ENCODE measurements at places on chromosomes 7 and 10.
A peak's percentile ranks its signal among the peaks of the same experiment; 100 is the strongest.

- peak; percentile 85 for DNase-seq
Observed at GRCh38 chr7:135745703-135746312, 2.8 kb downstream of the FAM180A start.

- DNase-seq = no peak
Observed at GRCh38 chr10:21747809-21748208, 213.8 kb downstream of the MLLT10 start.

DNA sequence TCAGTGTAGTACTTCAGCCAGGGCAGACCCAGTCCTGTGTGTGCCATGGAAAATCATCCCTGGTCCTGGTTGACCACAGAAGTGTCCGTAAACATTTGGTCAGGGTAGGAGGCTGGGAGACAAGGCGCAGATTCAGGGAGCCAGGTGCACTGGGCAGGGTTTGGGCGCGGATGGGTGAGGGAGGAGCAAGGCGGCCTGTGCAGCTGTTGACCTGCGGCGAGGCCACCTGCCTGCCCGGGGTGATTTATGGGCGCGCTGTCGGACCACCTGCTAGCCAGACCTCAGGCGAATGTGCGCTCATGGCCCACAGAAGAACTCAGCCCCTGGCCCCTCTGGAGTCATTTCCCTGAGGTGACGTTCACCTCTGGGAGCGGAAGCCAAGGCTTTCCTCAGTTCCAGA, 6.6 kb downstream of the SFRP5 start:
- no peak for DNase-seq

GRCh38 chr7:111955616-111956015, 250.6 kb downstream of the DOCK4 start:
- DNase-seq = no peak

DNA sequence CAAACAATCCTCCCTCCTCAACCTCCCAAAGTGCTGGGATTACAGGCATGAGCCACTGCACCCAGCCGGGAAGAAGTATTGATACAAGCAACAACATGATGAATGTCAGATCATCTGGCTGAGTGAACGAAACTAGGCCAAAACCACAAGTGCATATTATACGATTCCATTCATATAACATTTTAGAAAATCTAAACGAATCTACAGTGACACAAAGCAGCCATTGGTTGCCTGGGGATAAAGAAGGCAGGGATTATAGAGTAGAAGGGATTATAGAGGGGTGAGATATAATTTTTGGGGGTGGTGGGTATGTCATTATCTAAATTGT, 11.5 kb upstream of the RHBDD2 start:
- DNase-seq = no peak

- peak; percentile 90 for DNase-seq
Observed at GRCh38 chr10:103145860-103146466, 47.1 kb downstream of the NT5C2 start.

DNA sequence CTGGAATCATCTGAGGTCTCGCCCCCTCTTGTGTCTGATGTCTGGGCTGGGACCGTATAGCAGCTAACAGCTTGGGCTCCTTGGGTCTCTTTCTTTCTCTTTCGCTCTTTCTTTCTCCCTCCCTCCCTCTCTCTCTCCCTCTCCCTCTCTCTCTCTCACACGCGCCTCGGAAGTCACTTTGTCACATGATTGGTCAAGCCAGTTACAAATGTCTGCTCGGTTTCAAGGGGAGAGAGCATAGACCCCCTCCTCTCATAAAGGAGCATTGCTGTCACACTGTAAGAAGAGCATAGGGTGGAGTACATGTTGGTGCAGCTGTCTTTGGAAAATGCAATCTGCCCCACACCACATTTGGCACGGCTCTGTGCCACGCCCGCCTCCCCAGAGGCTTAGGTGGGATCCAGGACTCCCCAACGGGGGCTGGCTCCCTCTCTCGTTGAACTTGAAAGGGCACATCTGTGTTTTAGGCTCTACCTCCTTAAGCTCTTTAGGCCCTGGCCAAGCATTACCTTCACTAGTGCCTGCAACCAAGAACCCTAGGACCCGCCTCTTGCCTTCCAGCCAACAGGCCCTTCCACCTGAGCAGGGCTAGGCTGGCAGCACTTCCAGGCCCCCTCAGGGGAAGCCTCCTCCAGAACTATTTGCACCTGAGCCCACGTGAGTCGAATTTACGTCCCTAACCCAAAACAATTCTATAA, 61.9 kb upstream of the CACUL1 start:
- no peak for DNase-seq

DNA sequence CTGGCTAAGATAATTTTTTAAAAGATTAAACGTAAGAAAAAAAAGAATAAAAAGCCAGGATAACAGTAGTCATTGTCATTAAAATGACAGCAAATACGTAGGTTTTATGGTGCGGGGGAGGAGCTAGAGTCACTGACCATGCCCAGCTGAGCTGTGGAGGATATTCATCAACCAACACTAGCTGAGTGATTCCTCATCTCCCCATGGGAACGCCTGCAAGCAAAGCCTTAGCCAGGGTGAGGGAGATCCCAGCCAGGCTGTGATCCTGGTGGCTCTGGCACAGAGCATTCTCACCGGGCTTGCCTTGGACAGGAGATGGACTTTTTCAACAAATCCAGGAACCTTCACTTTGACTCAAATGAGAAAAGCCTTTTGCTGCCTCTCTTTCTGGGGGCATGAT, 94.2 kb downstream of the HIP1 start:
- no peak for DNase-seq

- DNase-seq = peak; percentile 18
Observed at GRCh38 chr10:86900955-86901354, 56.5 kb downstream of the MMRN2 start.

GRCh38 chr7:131325179-131325840, 2.4 kb upstream of the MKLN1 start:
- DNase-seq = no peak
